ENCODE measurements at places on chromosomes 12 and 14.

- no peak for DNase-seq
Observed at GRCh38 chr14:92813201-92813600, 19.1 kb downstream of the GOLGA5 start.

GRCh38 chr12:108711489-108712164 lies 19.7 kb downstream of the CORO1C start:
- DNase-seq, result no peak

GRCh38 chr12:115661112-115661511 lies 616.4 kb downstream of the MED13L start:
- DNase-seq, result no peak

- no peak for DNase-seq
Observed at GRCh38 chr12:27437839-27438238, 8.7 kb upstream of the SMCO2 start.

GRCh38 chr12:114611145-114612018 lies 72.6 kb downstream of the TBX3 start:
- no peak for DNase-seq

DNA sequence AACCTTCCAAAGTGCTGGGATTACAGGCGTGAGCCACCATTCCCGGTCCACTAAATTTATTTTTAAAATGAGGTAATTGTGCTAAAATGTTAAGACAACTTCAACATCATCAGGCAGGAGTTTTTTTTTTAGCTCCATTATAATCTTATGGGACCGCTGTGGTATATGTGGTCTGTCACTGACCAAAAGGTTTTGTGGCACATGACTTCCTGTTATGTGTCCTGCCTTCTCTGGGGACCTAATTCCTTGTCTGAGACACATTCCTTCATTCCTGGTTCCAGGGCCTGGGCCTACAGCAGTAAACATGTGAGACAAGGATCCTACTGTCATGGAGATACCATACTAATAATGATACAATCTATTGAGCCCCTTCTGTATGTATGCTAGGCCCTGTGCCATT lies 4.9 kb downstream of the TEX52 start:
- no peak for DNase-seq

DNA sequence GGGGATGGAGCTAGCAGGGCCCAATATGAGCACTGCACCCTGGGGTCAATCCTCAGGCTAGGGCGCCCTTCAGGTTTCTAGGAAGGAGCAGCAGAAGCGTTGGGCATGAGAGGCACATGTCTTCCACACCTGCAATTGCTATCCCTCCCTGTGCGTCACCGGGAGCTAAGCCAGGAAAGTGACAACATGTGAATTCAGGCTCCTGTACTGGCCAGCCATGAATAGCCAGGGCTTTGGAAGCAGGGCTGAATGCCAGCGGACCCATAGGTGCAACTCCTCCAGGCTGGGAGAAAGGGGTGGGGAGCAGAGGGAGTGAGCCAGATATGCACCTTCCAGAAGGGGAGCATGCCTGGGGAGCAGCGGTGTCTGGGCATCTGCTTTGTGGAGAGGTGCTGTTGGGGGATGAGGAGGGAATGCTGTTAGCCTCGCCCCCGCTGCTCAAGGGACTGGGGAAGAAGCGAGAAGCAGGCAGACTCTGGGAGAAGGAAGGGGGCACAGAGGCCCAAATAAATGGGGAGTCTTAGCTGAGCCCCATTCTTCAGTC lies 6.1 kb downstream of the HOXC5 start:
- DNase-seq, result no peak

DNA sequence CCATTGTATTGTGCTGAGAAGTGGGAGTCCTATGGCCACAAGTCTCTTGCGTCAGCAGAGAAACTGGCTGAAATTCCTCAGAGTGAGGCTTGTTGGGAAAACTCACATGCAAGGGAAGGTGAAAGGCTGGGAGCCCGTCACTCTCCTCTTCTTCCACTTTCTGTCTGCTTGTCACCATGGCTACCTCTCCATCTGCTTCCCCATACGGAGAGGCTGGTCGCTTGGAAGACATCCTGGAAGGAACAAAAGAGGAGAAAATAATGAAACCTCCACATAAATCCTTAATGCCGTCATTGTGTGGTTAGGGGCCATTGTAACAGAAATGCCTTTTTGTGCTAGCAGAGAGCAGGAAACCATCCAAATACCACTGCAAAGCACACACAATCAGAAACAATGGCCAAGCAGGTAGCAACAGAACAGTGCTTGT lies 53.7 kb downstream of the SOX5 start:
- no peak for DNase-seq

GRCh38 chr12:52073531-52074381 lies 4.0 kb downstream of the ATG101 start:
- DNase-seq, result no peak

GRCh38 chr12:89160716-89161123 lies 191.6 kb downstream of the DUSP6 start:
- DNase-seq, result no peak

DNA sequence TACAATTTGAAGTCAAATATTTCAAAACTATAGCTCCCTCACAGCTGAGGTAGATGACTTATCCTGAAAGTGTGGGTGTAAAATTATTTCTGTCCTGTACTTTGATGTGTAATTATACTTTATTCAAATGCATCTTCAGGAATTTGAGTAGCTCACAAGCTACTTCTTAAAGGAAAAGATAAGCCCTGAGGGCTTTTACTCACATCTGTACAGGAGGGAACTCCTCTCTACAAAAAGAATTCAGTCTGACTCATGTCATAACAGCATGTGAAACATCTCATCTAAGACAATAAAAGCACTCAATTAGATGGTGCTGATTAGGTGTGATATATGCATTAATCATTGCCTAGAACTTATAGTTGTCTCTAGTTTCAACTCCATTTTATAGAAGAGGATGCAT lies 452.0 kb downstream of the PRKD1 start:
- no peak for DNase-seq

DNA sequence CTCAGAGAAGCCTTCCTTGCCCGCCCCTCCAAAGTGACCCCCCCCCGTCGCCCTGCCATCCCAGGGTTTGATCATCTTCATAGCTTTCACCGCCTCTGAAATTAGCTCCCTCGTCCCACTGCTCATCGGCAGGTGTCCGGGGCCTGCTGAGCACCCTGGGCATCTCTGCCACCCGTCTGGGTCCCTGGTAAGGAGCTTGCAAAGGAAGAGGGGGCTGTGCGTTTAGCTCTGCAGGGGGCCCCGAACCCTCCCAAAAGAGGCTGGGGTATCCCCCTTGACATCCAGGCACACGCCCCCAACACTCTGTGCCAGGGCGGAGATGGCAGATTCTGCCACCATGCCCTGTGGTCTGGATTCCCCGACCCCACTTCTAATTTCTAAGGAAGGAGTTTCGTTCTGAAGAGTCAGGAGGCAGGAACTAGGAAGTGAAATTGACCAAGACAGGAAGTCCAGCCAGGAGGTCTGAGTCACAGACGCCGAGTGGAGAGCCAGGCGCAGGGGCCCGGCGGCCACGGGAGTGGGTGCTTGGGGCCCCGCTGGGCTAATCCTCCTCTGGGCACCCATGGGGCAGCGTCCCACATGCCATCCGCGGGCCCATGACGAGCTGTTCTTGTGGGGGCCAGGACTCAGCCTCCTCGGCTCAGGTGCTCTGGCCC lies 95.7 kb downstream of the RFLNA start:
- DNase-seq, result no peak

DNA sequence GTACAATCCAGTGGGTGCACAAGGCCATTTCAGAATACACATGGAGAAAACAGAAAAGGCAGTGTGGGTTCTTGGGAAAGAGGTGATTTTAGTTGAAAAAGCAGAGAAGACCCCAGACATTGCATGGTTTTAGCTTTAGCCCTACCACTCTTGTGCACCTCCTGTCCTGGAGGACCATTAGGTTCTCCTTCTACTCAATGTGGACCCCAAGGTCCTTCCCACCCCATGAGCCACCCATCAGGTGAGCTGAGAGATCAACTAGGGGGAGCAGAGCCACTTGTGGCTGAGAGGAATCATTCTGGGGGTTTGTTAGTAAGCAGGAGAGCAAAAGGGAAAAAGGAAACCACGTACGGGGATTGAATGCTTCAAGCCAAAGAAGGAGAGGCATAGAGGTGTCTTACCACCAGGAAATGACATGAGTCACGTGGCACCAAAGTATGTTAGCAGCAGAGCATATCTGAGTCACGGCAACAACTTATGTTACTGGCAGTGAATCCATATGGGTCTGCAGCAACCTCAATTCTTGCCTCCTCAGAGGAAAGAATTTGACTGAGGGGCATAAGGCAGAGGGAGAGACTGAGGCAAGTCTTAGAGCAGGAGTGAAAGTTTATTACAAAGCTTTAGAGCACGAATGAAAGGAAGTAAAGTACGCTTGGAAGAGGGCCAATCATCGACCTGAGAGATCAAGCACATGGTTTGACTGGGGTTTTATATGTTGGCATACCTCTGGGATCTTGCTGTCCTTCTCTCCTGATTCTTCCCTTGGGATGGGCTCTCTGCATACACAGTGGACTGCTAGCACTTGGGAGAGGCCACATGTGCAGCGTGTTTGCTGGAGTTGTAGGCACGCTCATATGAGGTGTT lies 73.9 kb downstream of the HSD17B6 start:
- no peak for DNase-seq

- no peak for DNase-seq
Observed at GRCh38 chr12:6235499-6235898, 35.3 kb downstream of the CD9 start.

GRCh38 chr12:92470608-92471021 lies 232.2 kb upstream of the PLEKHG7 start:
- no peak for DNase-seq

- no peak for DNase-seq
Observed at GRCh38 chr12:30268041-30268440, 427.6 kb downstream of the IPO8 start.

- no peak for DNase-seq
Observed at GRCh38 chr12:100675432-100675831, 101.9 kb downstream of the GAS2L3 start.

GRCh38 chr12:90303771-90304170 lies 595.1 kb upstream of the ATP2B1 start:
- no peak for DNase-seq

DNA sequence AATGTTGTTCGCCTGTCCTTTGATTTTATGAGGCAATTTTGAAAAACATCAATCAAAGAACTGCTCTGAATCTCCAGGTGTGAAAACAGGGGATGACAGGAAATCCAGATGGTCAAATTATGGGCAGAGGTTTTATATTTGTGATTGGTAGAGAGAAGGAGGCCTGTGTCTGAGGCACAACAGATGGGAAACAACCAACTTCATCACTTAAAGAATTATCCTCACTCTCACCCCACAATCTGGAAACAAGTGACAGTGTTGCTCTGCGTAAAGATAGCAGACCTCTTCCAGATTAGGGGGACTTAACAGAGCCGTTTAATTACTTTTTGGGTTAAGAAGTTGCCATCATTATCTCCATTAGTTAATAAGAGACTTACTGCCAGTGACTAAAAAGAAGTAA lies 64.1 kb upstream of the EGLN3 start:
- DNase-seq, result no peak

- DNase-seq, result no peak
Observed at GRCh38 chr12:109475121-109475520, 2.0 kb downstream of the KCTD10 start.

DNA sequence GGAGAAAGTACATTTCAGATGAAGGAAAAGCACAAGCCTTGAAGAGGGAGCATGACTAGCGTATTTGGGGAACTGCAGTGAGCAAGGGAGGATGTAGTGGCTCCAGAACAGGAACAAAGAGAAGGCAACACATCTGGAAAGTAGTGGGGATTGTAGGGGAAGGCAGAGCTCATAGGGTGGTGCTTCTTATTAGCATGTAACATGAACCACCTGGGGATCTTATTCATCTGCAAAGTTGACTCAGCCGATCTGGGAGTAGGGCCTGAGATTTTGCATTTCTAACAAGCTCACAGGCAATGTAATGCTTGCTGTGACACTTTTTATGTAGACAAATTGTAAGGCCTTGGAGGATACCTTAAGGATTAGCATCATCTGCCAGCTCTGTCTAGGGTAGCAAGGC lies 447.3 kb downstream of the NELL2 start:
- DNase-seq, result no peak

DNA sequence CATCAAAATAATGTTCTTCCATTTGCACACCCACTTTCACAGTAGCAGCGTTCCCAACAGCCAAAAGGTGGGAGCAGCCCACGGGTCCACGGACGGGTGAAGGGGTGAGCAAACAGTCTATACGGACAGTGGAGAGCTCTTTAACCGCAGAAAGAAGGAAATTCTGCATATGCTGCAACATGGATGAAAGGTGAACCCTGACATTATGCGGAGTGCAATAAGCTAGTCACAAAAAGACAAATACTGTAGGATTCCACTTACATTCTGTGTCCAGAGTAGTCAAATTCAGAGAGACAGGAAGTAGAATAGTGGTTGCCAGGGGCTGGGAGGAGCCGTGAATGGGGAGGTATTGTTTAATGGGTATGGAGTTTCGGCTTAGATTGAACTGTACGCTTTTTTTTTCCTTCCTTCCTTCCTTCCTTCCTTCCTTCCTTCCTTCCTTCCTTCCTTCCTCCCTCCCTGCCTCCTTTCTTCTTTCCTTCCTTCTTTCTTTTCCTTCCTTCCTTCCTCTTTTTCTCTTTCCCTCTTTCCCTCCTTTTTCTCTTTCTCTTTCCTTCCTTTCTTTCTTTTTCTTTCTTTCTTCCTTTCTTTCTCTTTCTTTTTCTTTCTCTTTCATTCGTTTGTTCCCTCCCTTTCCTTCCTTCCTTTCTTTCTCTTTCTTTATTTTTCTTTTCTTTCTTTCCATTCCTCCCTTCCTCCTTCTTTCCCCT lies 15.8 kb upstream of the ANKRD9 start:
- DNase-seq, result no peak

DNA sequence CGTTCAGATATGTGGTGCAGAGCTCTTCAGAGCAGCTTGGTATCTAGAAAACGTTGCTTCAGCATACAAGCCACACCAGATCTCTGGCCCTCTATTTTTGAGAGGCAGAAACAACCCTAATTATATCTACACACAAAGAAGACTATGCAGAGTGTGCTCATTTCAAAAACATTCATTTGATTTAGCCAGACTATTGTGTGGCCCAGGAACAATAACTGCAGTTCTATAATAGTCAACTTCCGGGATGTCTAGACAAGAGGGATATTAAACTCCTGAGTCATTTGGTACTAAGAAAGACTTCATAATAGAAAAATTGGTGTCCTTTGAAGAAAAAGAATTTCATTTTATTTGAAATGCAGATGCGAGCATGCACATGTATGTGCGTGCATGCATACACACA lies 153.8 kb downstream of the PELI2 start:
- DNase-seq, result no peak

- DNase-seq, result no peak
Observed at GRCh38 chr12:32811686-32812392, 56.1 kb upstream of the YARS2 start.

DNA sequence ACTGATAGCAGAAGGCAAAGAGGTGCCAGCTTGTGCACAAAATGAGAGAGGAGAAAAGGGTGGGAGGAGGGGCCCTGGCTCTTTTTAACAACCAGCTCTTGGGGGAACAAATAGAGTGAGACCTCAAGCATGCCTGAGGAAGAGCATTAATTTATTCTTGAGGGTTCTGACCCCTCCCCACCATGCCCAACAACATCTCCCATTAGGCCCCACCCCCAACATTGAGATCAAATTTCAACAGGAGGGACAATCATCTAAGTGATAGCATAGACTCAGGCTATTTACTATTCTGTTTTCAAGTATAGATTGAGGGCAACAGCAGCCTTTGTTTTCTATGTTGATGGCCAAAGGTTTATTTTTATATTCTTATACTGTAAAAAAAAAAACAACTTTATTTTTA lies 59.7 kb downstream of the FUT8 start:
- DNase-seq, result no peak

- no peak for DNase-seq
Observed at GRCh38 chr12:32568228-32568627, 110.9 kb upstream of the DNM1L start.

- no peak for DNase-seq
Observed at GRCh38 chr12:107405436-107405835, 280.2 kb upstream of the PWP1 start.
